ENCODE measurements at places on chromosomes 6 and 20.

DNA sequence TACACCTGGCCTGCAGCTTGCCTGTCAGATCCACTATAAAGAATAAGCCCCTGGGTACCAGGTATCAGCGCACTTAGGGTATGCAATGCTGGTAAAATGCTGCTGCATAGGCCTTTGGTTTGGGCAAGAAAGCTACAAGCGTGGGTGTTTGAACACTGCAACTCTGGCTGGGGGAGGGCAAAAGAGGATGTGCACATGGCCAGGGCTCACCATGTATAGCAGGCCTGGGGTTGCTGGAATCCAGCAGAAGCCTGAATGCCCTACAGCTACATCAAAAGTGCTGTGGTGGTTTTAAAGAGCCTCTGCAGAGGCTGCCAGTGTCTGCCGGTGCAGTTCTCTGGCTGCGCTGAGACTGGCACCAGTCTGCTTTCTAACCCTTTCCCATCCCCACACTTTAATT lies 51.7 kb downstream of the UQCC1 start:
- no peak for DNase-seq

- DNase-seq: no peak
These were observed 88.5 kb upstream of the PTPN1 start for GRCh38 chr20:50421356-50422340.

- no peak for DNase-seq
These were observed at the start of gene FOXS1 for GRCh38 chr20:31845300-31845863. FOXS1 (minus strand) TSS chr20:31845604; CDS start chr20:31845542, 62 bp downstream.

DNA sequence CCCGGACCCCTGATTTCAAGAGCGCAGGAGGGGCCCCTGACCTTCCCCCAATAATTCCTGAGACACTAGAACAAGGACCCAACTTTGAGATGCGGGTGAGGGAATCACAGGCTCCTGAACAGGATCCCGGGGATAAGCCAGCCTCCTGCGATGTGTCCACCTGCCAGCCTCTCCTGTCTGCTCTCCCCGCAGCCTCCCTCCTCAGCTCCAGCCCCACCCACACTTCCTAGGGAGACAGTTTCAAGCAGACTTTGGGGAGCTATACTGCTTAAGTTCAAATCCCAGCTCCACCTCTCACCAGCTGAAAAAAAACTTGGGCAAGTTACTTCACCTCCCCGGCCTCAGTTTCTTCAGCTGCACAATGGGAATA lies 50.8 kb downstream of the GRM4 start:
- no peak for DNase-seq

DNA sequence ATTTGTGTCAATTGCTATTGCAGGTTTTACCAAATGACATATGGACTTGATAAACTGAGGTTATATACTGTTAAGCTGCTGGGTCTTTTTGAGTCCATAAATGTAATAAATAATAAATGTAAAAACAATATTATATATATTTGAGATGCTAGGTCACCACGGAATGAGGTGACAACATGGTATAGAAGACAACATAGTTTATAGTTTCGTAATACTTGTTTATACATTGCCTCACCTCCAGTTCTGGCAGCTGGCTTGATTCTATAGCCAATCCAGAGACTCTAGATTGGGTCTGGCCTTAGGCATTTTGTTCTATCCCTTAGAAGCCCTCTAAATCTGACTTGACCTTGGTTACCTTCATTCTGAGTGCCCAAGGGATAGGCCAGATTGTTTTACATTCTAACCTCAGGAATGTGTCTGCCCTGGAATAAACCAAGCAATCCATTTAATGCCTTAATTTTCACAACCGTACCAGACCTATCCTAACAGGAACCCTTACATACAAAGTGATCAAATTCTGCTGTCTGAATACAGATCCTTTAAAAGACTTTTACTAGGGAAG lies 61.5 kb upstream of the STXBP5 start:
- DNase-seq: no peak

DNA sequence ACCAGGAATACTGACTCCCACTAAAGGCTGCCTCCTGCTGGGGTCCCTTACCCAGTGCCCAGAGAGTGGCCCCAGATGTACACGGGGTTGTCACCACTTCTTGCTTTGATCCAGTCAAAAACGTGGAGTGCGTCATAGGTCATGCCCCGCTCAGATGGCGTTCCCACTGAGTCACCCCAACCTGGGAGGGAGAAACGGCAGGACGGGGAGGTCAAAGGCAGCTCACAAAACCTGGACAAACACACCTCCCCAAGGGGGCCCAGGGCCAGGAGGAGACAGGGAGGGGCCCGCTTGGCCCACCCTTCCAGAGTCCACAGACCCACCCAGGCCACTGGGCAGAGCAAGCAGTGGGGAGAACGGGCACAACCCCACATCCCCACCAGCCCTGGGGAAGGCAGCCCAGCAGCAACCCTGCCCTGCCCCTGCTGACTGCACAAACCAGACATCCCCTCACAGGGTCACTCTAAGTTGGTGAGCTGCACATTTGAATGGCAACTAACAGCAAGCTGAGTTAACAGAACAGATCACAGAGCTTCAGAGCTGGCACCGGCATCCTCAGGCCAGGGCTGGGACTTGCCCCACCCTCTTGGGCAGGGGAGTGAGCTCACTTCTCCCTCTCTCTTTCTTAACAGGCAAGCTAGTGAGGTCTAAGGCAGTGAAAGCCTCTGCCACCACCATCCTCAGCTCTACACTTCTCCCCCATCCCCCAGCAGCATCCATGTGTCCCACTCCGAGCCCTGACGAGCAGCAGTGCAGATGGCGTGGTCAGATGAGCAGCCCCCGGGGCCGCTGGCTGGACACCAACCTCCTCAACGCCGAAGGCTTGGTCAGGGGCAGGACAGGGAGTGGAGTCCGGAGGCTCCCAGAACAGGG lies 61.7 kb downstream of the PYGB start:
- no peak for DNase-seq

GRCh38 chr6:31114970-31115849 lies 610 bp downstream of the PSORS1C1 start:
- no peak for DNase-seq

DNA sequence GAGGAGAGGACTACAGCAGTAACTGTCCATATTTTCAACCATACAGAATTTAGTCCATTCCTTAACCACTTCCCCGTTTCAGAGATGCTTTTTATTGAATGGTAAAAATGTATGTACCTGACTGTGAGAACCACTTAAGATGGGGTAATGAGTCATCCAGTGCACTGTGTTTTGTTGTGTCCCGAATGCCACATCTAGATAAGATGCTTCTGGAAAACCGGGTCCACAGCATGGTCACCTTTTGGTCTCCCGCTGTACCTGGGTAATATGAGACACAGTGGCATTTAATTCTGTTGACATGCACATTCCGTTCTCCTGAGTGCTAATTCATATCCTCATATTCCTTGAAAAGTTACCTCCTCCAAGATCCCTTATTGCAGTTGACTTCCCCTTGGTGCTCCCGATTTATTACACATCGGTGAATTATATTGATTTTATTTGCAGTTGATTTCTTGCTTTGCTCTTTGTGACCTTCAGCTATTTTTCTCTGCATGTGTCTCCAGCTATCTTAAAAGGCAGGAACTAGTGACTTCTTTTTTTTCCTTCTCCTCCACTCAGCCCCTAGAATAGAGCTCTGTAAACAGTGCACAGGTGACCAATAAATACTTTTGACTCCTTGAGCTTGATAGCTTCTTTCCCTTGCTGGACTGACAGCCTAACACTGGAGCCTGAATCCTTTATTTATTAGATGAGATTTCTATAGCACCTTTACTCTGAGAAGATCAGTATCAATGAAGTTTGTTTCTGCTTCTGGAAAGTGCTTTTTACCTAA lies 314.6 kb downstream of the ZFAND3 start:
- no peak for DNase-seq

GRCh38 chr20:51287628-51288413 lies 254.7 kb downstream of the NFATC2 start:
- no peak for DNase-seq

GRCh38 chr6:2760882-2761842 lies 4.0 kb upstream of the WRNIP1 start:
- no peak for DNase-seq

- no peak for DNase-seq
These were observed 62.2 kb downstream of the SAMD5 start for GRCh38 chr6:147570681-147571080.

- DNase-seq: no peak
These were observed 34.8 kb downstream of the HNF4A start for GRCh38 chr20:44390280-44390679.

DNA sequence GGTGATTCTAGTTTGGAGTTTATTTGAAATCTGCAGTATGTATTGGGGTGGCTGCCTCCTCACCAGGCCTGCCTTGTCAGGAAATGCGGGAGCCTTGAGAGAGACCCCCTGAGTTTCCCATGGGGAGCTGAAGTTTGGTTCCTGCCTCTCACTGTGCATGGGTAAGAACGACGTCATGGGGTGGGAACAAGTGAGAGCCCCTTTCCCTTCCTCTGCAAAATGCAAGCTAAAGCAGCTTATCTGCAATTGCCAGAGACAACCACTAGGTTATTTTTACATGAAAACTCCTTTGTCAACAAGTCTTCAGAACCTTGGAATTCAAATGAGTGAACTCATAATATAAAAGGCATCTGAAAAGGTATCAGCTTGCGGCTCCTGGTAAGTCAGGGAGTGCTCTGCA lies 58.4 kb downstream of the TMEM170B start:
- DNase-seq: no peak

DNA sequence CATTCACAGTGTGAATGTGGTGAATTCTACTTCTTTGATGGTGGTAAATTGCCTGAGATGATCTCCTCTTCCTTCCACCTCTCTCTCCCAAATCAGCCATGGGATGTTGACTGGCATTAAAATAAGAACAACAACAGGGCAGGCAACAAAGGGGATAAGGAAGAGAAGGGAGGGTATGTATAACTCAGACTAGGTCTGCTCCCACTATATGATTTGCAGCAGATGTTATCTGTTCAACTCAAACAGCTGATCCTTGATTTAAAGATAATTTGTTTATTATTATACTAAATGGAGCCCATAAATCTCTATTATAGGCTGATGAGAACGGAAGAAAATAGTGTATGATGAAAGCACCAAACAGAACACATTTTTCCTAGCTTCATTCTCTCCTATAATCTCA lies 262.0 kb downstream of the BTBD3 start:
- DNase-seq: peak; percentile 98

DNA sequence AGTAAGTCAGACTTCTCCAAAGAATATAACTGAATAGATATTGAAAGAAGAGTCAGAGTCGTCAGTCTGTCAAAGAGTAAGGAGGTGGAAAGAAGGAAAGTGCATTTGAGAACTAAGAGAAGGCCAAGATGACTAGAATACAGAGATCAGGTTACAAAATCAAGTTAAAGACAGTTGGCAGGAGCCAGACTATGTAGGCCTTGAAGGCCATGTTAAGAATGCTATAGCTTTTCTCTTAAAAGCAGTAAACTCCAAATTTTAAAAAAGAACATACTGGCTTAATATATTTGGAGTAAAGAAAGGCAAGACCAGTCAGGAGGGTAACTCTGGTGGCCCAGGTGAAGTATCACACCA lies 68.8 kb downstream of the IBTK start:
- DNase-seq: no peak

DNA sequence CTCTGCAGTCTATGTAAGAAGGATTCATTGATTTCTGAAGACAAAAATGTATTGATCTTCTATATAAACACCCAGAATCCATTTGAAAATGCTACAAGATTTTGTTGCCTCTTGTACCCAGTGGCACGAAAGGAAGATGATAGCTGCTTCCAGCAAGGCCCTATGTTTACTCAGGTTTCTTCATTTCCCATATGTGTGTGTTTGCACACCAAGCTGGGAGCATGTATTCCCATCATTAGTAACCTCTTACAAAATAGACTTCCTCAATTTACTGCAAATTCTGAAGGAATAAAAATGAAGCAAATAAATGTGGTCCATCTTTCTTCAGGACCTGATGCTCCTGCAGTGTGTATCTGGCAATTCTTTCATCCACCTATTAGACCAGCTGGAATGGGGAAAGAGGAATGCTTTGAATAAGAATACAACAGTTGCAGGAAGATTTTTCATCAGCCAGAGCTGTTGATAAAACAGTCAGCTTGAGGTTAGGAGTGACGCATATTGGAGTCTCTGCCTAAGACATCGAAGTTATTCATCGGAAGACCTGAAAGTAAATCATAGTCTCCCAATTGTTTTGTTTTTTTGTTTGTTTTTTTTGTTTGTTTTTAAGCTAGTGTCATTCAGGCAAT lies 132.3 kb downstream of the PDE7B start:
- no peak for DNase-seq

DNA sequence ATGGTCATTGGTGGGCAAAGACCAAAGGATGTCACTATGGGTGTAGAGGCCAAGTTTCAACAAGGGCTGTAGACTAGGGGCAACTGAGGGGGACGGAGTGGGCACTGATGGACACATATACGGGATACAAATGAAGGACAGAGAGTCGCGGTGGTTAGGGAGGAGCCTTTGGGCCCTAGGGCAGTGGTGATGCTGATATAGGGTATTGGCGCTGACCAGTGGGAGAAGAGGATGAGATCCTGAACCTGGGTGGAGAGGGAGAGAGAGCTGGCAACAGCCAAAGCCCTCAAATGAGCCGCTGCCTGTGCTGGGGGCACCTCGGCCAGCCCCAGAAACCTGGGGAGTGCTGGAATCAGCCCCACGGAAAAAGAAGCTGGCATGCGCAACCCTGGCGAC lies 1.6 kb downstream of the CDH22 start:
- no peak for DNase-seq

DNA sequence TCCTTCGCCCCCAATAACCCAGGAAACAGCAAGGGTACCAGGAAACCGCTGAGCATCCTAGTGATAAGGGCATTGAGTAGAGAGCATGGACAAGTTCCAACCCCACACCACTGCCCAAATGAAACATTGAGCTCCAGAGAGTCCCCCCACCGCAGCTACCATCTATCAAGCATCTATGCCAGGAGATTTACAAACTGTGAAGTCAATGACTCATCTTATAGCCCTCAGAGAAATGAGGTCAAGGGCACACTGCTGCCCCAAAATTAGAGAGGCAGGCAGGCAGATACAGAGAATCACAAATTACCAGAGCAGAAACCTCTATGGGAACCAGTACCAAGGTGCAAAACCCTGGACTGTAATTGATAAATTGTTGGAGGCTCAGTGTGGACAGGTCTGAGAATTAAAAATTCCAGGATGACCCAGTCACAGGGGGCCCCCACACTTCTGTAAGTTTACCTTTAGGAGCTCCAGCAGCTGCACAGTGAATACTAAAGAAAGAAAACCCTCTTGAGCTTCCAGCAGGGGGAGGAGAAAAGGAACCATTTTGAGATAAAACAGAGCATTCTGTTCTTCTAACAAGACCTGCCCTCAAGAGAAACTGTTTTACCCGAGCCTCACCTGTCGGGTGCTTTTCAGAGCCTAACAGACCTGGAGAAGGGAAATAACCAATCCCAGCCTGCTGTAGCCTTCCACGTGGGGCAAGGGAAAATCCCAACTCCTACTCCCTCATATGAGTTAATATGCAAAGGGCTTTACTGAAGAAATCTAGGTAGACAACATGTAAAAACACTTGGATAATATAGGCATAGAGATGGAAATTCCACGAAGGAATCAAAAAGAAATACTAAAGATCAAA lies 118.0 kb upstream of the ARID1B start:
- no peak for DNase-seq

All from NCI-H748 treated with DMSO at 0.1 percent for 48 hours (cell line).